Activated CD4-positive, CD25-positive, alpha-beta regulatory T cell treated with anti-CD3 and anti-CD28 coated beads, Interleukin-2, amount 50 U/mL, for 72 hours (primary cell): ENCODE measurements at places on chromosomes 3 and 15.

DNA sequence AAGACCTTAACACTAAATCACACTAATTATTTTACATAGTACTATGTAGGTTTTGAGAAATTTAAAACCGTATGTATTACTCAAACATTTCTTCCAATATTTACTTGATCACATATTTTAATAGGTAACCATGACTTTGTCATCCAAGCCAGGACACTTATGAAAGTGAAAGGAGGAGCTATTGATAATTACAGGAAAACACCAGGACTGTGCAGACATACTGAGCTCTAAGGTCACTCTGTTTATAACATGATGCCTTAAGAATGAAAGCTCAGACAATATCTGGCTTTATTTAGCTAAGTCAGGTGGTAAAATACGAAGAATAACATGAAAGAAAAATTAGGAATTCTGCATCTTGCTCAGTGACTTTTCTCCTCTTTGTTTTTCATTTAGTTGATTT lies 216.0 kb upstream of the NANOGP8 start:
- no peak for DNase-seq

DNA sequence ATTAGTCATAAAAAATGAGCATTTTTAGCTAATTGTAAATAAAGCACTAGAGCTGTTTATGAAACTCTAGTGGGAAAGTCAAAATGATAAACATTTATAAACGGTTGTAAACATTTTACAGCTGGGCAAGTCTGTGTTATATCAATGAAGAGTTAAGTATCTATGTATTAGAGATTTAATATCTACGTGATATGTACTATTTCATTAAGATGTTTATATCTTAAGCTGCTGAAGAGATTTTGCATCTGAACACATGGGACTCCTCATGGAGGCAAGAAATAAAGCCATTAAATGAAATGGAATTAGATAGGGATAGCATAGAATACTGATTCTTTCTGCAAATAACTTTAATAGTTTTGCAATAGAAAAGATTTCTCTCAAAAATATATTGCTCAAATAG lies 23.0 kb upstream of the CAPN7 start:
- no peak for DNase-seq

- no peak for DNase-seq
Measured at GRCh38 chr15:40306371-40306770, 1.4 kb downstream of the PLCB2 start.

GRCh38 chr15:82788496-82788895 lies 17.4 kb downstream of the FSD2 start:
- no peak for DNase-seq

GRCh38 chr3:183572935-183573334 lies 17.4 kb upstream of the KLHL6 start:
- no peak for DNase-seq

DNA sequence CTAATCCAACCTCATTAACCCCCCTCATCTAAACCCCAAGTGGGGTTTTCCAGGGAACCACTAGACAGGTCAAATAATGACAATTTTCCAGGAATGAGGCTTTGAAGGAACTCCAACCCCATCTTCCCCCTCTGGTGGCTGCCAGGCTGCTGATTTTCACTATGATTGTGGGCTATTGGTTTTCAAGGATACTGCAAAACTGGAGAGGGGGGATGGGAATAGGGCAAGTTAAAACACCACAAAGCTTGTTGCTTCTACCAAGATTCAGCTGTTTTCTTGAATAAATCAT lies 10.4 kb upstream of the ZNF662 start:
- DNase-seq: no peak

- no peak for DNase-seq
Measured at GRCh38 chr3:99084826-99085225, 183.3 kb upstream of the DCBLD2 start.

DNA sequence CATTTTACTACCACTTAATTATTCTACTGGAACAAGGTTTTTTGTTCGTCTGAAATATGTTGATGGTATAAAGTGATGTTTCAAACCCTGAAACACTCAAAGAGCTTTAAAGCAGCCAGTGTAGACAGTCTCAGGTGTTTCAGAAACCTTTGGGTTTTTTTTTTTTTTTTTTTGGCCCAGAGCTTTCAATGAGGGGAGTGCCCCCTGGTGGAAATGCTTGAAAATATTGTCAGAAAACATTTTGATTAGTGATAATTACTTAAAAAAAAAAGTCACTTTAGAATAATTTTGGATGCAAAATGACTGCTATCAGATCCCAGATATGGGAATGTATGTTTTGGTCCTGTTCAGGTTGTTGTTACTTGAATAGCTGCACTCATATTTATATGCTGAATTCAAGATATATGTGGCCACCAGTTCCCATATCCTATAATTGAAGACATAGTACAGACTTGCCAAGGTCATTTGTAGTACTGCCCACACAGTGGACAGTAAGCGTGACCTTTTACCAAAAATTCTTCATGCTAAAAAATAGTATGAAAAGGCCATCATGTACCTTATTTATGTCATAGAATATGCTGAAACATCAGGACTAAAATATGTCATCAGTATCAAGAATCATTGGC lies 35.9 kb downstream of the SATB1 start:
- no peak for DNase-seq

DNA sequence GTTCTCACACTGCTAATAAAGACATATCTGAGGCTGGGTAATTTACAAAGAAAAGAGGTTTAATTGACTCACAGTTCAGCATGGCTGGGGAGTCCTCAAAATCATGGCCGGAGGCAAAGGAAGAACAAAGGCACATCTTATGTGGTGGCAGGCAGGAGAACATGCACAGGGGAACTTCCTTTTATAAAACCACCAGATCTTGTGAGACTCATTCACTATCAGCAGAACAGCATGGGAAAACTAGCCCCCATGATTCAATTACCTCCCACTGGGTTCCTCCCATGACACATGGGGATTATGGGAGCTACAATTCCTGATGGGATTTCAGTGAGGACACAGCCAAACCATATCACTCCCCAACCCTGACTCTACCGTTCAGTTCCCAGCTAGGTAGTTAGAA lies 59.7 kb upstream of the MINAR1 start:
- no peak for DNase-seq

GRCh38 chr3:112327371-112327951 lies 5.5 kb upstream of the CD200 start:
- DNase-seq: no peak

DNA sequence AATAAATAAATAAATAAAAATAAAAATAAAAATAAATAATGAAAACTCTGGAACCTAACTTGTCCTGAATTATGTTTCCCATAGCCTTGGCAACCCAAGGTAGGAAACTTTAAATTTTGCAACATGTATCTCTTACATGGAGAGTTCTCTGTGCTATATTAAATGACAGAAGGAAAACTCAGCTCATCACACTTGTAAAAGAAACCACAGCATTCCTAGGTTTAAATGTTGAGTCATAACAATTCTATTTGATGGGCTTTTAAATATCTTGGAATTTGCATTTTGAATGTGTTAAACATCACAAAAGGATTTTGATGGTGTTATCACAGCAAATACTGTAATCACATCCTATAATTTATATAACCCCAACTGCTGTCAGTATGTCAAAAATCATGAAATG lies 144.2 kb downstream of the LRTM1 start:
- no peak for DNase-seq

DNA sequence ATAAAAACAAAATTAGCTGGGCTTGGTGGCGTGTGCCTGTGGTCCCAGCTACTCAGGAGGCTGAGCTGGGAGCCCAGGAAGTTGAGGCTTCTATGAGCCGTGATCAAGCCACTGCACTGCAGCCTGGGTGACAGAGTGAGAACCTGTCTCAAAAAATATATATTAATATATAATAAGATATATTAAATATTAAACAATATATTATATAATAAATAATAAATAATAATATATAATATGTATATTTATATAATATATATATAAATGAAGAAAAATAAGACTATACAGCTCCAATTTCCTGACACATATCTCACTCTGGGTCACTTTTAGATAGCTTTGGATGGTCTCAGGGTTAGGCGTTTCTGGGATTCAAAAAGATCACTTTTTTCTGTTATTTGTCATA lies 74.2 kb upstream of the DPPA4 start:
- DNase-seq: no peak

GRCh38 chr15:26658290-26658689 lies 114.6 kb downstream of the GABRB3 start:
- no peak for DNase-seq

DNA sequence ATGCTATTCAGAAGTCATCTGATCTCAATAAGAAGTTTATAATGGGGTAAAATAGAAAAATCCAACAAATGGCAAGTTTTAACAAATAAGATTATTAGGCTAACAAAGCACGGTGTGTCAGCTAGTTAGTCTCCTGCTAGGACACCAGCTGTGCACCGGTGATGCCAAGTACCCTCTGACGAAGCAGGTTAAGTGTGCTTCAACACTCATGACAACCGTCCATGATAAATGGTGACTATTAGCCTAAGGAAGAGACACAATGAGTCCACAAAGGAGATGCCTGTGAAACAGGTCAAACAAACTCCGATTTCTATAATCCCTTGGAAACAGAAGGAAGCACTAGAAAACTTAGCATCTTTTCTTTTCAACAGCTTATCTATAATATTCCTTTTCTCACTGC lies 36.5 kb downstream of the ATP13A3 start:
- DNase-seq: no peak

DNA sequence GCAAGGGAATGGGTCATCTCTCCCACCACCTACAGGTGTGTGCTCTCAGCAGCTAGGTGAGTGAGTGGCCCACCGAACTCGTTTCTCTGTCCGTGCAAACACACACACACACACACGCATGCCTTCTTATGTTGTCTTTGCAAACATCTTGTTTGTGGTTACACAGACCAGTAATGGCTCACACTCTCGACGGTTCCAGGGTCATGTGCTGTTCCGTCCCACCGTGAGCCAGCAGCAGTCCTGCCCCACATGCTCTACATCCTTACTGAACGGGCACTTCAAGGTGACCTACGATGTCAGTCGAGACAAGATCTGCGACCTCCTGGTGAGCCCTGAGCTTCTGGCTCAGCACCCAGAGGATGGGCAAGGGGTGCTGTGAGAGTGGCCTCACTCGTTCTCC lies 4.3 kb downstream of the ITIH1 start:
- no peak for DNase-seq

DNA sequence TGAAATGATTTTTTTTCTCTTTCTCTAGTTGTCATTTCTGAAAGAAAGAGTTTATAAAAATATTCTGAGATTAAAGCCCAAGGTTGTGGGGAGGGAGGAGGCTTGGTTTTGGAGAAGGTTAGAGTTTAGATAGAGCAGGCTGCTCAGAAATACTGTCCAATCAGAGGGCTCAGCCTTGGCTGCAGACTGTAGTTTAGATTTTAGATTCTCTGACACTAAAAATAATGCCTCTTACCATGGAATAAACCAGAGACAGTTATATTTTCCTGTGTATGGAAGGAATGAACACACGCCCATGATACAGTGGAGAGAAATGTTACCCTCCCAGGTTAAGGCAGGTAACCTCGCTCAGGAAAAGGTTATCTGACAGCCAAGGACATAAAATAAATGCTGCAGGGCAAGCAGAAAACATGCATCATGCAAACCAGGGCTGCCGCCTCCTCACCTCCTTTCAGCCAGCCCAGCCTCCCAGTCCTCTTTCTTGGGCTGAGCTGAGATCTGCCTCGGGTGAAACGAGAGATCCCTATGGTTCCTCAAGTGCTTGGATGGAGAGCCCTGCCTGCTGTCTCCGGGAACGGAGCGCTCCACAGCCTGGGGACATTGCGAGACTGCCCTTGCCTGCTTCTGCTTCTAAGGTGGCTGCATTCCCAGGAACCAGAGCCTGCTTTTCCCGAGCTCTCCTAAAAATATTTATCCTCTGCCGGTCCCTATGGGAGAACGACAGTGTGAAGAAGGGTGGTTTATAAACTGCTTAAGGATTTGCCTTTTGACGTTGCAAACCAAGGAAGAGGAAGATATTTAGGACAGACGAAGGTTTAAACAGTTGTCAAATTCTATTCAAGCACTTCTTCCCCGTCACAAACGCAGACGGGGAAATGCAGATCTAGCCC lies 848 bp downstream of the NCEH1 start:
- no peak for DNase-seq

- no peak for DNase-seq
Measured at GRCh38 chr3:143135150-143135549, 15.6 kb downstream of the CHST2 start.

DNA sequence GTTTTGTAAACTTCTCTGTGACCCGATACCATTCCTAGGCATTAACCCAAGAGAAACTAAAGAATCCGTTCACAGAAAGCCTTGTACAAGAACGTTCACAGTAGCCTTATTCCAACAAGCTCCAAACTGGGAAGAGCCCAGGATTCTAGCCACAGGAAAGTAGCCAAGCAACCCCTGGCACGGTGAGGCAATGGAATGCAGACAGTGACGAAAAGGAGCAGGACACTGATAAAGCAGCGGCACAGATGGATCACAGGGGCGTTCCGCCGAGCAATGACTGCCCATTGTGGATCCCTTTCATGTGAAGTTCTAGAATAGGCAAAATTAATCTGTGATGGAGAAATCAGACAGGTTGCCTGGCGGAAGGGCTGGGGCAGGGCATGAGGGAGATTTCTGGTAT lies 198.7 kb upstream of the CHRNA7 start:
- no peak for DNase-seq

- no peak for DNase-seq
Measured at GRCh38 chr3:123361071-123361470, 87.8 kb downstream of the ADCY5 start.

- no peak for DNase-seq
Measured at GRCh38 chr3:185766329-185767001, 58.4 kb downstream of the IGF2BP2 start.

DNA sequence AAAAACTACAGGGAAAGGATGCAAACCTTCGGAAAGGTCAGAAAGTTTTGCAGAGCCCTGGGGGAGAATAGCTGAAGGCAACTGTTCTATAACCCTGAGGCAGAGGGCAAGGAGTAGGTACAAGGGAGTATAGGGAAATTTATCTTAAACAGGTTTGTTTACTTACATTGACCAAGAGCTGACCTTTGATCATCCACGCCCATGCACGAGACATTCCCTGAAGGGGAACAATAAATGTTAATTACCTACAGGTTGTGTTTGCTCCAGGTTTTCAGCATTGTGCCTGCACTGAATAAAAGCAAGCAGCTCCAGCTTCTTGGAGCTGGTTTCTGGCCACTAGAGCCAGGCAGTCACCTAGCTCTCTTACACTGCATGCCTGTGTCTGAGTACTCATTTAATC lies 524.5 kb upstream of the TGFBR2 start:
- no peak for DNase-seq

GRCh38 chr15:58398643-58399042 lies 33.1 kb upstream of the LIPC start:
- DNase-seq: no peak

- no peak for DNase-seq
Measured at GRCh38 chr3:194275721-194276120, 75.4 kb downstream of the CPN2 start.

DNA sequence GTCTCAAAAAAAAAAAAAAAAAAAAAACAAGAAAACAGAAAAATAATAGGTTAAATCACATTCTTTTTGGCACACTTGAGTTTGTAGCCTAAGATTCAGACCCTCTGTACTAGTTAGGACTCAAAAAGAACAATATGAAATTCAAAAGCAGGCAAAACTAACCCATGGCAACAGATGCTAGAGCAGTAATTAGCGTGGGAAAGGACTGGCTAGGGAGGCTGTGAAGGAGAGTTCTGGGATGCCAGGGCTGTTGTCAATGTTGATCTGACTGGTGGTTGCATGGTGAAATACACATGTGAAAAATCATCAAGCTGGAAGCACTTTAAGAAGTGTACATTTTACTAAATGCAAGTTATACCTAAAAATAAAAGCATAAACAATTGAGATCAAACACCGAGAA lies 35.6 kb downstream of the KLHL6 start:
- DNase-seq: no peak
